Hepatocyte (in vitro differentiated cells): ENCODE measurements at places on chromosomes 2 and 18. TPM values are rescaled to one million over a fixed set of nuclear protein-coding genes. Genes with fewer than 3 reads are reported as not detected.
A peak's percentile ranks its signal among the peaks of the same experiment; 100 is the strongest.

TYMS gene
- total RNA-seq, result 15.1 and 16.9 TPM in 2 replicates

PID1 gene
- total RNA-seq, result 26.7 and 27.8 TPM in 2 replicates

- H3K27ac ChIP-seq, result peak overlapping the region; percentile 92
- DNase-seq, result peak; percentile 69
- no peaks in the 10 kb centered on the region for H3K27me3 ChIP-seq
- H3K4me1 ChIP-seq, result peaks cover 6% of the 10 kb centered on the region
- H3K36me3 ChIP-seq, result no peaks in the 10 kb centered on the region
These were observed 572 bp upstream of the ZNF516 start for GRCh38 chr18:76495435-76496193.

DNA sequence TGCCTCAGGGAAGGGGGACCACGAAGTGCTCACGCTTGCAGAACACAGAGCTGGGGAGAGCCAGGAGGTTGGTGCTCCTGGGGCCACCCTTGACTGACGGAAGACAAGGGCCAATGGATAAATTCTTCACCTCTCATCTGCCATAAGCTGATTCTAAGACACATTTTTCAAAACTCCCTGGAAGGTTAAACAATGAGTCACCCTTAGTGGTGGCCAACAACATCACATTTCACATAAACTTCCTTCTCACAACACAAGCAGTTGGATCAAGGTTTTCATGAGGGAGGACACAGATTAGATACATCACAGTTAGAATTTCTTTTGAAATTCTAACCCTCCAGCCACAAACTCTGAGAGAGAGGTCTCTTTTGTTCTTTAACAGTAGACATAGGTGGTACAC lies 713.6 kb upstream of the POU3F3 start:
- no peaks in the 10 kb centered on the region for H3K36me3 ChIP-seq
- H3K27me3 ChIP-seq, result no peaks in the 10 kb centered on the region
- H3K4me3 ChIP-seq, result no peak overlapping the region
- no peak overlapping the region for H3K27ac ChIP-seq

- no peaks in the 10 kb centered on the region for H3K36me3 ChIP-seq
- no peaks in the 10 kb centered on the region for H3K27me3 ChIP-seq
- H3K27ac ChIP-seq, result no peak overlapping the region
- DNase-seq, result no peak
- H3K4me1 ChIP-seq, result no peaks in the 10 kb centered on the region
These were observed 11.2 kb downstream of the CFAP210 start for GRCh38 chr2:169683054-169683424.
